ENCODE measurements at places on chromosomes 6 and 20.

DNA sequence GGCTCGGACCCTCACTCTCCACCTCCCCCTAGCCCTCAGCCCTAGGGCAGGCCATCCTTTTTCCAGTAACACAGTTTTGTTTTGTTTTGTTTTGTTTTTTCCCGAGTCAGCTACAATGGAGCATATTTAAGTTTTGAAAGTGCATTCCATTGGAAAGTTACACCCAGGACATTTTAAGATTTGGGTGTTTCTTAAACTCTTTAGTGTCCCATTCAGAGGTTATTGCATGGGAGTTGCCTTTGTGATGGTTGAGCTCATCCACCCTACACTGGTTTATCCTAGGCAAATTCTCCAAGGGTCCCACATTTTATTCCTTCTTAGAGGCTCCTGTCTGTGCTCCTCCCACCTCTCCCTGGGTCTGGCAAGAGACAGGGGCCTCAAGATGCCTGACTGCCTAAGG is 58.9 kb downstream of the THBS2 start:
- no peak for DNase-seq

DNA sequence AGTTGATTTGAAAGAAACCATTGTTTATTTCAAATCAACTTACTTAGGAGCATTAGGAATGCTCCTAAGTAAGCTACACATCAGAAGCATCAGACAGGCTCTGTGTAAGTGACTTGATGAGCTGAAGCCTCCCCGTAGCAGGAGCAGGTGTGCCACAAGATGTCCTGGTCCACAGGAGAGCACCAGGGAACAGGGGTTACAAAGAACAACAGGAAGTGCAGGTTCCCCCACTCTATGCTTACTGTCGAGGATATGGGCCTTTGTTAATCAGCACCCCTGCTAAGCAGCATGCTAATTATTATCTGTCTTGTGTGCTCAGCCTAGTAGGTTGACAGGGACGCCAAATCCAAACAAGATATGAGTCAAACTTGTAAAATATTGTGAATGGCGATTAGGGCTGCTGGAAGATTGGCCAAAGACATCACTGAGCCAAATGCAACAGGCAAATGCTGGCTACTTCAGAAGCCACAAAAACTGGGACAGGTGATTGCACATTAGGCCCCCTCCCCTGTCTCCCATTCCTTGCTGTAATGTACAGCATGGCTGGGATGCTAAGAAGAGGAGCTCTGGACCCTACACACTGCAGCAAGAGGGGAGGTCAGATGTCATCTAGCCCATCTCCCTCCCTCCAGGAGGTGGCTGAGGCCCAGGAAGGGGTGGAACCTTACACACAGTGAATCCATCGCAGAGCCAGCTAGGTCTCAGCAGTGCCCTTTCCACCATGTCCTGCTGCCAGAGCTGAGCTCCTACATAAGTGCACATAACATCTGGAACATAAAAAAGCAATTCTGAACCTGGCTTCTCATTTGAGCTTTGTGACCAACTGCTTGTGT is 939 bp downstream of the TGM3 start:
- DNase-seq: no peak

- DNase-seq: no peak
Observed at GRCh38 chr6:40352006-40352405, 235.2 kb downstream of the LRFN2 start.

DNA sequence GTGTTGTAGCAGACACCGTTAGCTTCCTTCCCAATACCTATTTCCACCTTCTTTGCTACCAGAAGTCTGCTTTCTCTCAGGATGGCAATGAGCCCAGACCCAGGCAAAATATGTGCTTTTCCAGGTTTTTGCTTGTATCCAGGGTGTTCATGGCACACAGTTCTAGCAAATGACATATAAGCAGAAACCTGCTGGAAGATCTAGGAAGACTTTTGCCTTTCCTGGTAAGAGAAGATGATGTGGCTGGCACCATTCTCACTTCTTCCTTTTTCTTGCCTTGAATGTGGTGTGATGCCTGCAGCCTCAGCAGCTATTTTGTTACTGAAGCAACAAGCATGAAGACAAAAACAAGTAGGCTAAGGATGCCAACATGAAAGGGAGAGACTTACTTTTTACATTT is 19.2 kb upstream of the TBC1D22B start:
- no peak for DNase-seq

DNA sequence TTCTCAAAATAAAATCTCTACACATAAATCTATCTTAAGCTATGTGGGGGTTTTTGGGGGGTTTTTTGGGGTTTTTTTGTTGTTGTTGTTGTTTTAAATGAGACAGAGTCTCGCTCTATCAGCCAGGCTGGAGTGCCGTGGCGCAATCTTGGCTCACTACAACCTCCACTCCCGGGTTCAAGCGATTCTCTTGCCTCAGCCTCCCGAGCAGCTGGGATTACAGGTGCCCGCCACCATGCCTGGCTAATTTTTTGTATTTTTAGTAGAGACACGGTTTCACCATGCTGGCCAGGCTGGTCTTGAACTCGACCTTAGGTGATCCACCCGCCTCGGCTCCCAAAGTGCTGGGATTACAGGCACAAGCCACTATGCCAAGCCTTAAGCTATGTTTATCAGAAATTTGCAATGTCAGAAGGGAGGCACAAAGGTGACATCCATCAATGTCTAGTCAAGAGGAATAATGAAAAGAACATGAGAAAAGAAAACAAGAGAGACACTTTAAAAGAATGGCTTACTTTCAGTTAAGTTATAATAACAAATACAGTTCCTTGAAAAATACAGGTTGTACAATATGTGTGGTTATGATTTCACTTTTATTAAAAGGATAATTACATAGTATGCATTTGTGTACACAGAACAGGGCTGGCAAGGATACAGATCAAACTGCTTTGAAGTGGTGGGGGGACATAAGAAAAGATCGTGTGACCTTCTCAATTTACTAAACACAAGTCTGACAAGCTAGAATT is 28.6 kb downstream of the SLC23A2 start:
- DNase-seq: no peak

GRCh38 chr6:32170294-32170693 is 5.6 kb downstream of the AGPAT1 start:
- DNase-seq: no peak

- DNase-seq: no peak
Observed at GRCh38 chr20:38962928-38963401, 821 bp downstream of the DHX35 start.

DNA sequence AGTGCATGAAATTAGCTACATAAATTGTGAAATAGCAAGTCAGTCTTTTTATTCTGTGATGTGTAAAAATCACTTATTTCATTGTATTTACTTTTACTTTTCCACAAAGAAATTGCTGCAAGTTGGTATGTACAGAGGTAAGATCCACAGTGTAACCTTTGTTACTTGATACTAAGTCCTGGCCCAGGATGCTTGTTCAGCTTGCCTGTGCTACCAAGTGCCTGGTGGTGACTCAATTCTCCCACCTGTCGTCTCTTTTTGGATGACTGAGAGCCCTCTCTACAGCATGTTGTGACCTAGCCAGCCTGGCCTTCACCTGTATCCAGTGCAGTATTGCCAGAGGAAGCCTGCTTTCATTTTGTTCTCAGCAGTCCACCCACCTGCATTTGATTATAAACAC is 54.9 kb downstream of the ANKRD6 start:
- DNase-seq: no peak

DNA sequence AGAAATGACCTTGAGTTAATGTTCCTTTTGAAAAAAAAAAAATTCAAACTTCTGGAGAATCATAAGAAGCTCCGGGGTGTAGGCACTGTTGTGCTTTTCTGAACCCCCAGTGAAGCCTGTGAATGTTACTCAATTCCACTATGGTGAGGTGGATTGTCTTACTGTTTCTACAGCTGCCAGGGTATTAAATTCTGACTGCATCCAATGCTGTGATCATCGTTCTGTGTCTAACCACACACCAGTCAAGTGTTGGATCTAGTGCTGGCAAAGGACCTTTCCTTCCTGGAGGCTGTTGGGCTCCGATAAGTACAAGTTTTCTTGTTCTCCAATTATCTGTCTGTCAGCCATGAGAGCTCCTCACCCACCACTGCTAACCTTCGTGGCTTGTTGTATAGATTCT is 162.0 kb upstream of the EPHA7 start:
- DNase-seq: no peak

Measured in T-helper 1 cell (primary cell).